ENCODE measurements at places on chromosomes 2 and 18.

- no peak for DNase-seq
Observed at GRCh38 chr2:98548920-98549818, 59.1 kb downstream of the COA5 start.

DNA sequence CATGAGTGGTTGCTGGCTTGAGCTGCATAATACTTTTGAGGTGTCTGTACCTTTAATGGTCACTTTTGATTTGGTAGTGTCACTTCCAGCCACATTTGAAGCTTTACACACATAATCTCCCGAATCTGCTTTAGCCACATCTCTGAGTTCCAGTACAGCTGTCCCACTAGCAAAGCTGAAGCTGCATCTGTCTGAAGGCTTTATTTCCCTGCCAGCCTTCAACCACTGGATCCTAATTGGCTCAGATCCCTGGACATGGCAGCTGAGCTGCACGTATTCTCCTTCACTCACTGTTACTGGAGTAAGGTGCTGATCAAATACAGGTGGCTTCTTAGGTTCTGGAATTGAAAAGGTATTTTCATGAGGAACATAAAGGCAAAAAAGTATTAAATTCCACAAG, 99.7 kb downstream of the TTN start:
- no peak for DNase-seq

DNA sequence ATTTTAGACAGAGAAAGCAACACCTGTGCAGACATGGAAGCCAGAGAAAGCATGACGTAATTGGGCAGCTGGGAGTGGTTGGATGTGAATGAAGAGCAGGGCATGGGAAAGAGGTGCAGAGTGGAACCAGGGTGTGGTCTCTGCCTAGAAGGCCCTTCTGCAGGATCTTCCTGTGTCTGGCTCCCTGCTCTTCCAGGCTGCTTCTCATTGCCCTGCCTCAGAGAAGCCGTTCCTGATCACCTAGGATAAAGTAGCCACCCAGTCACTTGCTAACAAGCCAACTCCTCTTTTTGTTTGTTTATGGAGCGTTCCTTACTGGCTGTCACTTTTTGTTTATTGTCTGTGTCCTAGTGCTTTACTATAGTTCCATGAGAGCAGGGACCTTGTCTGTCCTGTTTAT, 28.5 kb downstream of the GALNT1 start:
- no peak for DNase-seq

GRCh38 chr2:66862885-66863650, 428.1 kb downstream of the MEIS1 start:
- no peak for DNase-seq

GRCh38 chr2:208099682-208100470, 24.4 kb downstream of the CRYGD start:
- no peak for DNase-seq

DNA sequence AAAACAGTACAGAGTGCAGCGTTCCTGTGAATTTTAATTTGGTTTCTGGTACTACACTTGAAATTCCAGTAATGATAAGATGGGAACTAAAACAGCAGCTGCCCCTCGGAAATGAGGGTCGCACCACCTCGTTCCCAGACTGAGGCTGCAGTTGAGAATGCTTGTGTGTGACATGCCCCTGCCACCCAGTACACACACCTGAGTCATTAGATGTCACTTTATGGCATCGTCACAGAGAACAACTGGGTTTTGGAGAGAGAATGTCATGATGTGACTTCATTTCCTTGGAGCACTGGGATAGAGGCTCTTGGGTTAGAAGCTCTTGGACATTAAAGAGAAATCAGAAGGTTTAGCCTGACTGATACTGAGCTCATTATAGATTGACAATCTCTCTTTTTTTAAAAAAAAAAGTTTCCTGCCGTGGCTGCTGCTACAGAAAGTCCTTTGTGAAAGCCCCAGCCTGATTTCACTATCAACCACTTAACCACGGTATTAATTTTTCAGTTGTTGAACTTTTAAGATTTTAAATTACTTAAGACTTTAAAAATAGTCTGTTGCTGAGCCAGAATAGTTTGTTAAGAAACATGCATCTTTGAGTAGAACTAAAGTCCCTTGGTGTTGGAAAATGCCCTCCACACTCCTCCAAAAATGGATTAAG, 24.5 kb downstream of the BCL2L11 start:
- DNase-seq, result no peak

GRCh38 chr18:11488175-11488574, 121.2 kb upstream of the SLC35G4 start:
- no peak for DNase-seq

DNA sequence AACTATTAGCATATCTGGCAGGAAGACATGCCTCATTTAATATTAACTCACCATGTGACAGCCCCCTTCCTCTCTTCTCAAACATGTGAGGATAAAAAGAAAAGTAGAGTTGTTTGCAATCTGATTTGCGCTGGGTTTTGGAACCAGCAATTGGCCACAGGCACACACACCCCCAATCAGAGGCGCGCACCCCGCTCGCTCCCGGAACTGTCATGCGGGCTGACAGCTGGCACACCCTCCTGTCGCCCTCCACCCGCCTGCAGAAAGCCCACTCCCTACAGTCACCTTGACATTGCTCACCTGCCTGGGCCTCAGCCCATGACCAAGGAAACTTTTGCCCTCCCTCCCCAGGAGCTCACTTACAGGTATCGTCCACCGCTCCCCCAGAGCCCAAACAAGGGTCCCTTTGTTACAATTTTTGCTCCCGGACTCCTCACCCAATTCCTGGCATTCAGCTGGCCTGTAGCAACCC, 1.1 kb downstream of the COBLL1 start:
- peak; percentile 51 for DNase-seq

DNA sequence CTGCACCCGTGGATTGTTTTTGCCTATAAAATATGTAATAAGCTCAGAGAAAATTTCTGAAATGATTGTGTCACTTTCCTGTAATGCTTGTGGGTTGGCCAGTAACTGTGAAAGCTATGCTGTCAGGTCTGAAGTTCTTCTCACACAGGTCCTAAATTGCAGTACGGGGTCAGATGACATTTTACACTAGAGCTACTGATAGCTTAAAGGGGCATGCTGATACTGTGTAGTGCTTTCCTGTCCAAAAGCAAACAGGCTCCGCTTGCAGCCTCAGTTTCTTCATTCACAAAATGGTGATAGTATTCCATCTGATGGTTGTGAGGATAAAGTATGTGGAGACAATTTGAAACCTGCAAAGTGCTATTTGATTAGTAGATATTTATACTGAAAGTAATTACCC, 7.6 kb upstream of the FARSB start:
- DNase-seq, result no peak

DNA sequence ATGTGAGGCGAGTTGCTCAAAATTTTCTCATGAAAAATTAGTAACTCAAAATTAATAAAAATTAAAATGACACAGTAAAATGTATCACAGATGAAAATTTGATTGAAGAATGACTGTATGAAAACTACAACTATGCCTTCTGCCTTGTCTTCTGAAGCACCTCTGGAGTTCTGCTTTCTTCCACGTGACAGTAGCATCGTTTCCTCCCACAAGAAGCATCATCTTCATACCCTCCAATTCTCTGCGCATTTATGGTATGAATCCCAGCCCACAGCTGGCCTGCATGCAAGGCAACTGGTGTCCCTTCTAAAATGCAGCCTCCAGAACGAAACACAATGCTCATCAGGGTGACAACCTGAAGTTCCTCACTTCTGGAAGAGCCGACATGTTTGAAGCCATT, 189.9 kb downstream of the MYO1B start:
- DNase-seq, result no peak

- DNase-seq, result no peak
Observed at GRCh38 chr2:12286347-12286746, 430.4 kb upstream of the TRIB2 start.

DNA sequence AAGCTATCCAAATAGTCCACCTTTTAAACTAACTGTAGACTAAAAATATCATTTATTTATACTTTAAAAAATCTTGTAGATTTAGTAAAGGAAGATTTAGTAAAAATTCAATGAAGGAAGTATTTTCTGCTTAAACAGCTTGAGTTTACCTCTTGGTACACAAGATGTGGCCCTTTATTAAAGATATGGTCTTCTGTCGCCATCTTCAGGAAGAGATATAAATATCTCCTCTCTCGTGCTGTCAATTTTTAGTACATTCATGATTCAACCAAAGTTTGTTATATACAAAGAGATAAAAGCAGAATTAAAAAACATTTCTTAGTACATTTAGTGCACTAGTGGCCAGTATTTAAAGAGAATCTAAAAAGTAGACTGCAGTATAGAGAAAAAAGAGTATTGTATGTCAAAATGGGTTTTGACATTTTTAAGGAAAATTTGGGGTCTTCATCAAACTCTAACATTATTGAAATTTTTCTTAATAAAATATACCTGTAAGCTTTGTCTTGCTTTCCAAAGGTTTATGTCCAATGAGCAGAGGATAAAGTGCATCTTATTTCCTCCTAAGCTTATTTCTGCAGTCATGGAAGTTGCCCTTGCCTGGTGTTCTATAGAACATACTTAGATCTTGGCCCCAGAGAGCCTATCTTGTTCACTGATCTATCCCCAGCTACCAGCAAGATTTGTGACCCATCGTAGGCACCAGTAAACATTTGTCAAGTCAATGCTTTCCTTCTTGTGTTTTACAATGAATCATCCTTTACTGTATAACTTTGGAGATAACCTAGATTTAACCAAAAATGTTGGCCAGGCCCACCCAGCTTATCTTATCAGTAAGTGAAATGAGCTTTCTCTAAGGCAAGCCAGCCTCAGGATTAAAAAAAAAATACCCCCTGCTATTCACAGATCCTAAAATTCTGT, 18.5 kb upstream of the EML6 start:
- DNase-seq, result no peak

- no peak for DNase-seq
Observed at GRCh38 chr2:125479143-125479636, 1176.8 kb upstream of the GYPC start.

- DNase-seq, result no peak
Observed at GRCh38 chr2:207051385-207051965, 112.2 kb downstream of the CPO start.

DNA sequence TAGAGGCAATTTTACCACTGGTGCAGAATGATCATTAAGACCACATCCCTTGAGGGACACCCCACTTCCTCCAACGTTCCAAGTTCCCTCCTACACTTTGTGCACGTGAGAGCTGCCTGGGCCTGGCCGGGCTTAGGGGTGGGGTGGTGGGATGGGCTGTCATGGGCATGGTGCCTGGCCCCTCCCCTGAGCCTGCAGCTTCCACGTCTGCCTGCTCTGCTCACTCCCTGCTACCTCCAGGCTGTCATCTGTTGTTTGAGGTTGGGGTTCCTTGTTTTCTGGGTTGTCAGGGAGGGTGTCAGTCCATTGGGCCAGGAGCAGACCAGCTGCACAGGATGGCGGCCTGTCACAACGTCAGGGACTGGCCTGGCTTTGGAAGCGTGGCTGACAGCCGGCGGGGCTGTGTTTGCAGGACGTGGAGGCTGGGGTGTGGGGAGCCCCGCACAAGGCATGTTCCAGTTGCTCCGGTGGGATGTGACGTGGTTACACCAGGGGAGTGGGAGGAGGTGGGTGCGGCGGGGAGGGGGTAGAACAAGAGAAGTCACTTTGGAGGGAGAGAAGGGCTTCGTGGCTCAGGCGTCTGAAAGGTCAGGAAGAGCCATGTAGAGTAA, 72.3 kb downstream of the RTP5 start:
- DNase-seq, result peak; percentile 71

- DNase-seq, result peak; percentile 63
Observed at GRCh38 chr18:74451148-74451547, 6.0 kb downstream of the DIPK1C start.

- peak; percentile 44 for DNase-seq
Observed at GRCh38 chr18:22503803-22504202, 86.1 kb upstream of the CTAGE1 start.

DNA sequence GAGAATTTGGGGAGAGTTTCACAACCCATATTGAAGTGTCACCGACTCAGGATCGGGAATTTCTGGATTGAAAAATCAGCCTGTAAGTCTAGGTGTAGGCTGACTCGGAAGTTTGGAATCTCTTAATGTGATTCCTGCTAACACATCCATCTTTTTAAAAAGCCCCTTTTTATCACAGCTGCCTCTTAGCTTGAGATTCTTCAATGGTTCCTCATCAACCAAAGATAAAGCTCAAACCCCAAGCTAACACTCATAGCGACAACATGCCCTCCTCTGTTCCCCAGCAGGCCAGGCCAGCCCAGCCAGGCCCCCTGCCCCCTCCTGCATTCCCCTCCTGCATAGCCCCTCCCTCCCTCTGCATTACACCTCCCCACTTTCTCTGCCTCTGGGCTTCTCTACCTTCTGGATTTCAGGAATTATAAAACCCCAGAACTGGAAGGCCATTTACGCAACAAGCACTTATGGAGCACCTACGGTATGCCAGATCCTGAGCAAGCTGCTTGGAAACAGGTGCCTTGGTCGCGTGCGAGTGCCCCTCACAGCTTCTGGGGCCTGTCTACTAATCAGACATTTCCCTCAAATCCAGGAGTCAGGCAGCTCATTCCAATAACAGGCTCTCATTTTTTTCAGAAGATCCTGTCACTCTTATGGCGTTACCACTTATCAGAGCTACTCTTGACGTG, 63.4 kb downstream of the EMX1 start:
- DNase-seq, result no peak

GRCh38 chr2:63894167-63894566, 52.5 kb downstream of the UGP2 start:
- DNase-seq, result no peak

- DNase-seq, result no peak
Observed at GRCh38 chr18:46719388-46719787, 37.5 kb downstream of the ST8SIA5 start.

GRCh38 chr2:587087-587960, 89.9 kb downstream of the TMEM18 start:
- no peak for DNase-seq

DNA sequence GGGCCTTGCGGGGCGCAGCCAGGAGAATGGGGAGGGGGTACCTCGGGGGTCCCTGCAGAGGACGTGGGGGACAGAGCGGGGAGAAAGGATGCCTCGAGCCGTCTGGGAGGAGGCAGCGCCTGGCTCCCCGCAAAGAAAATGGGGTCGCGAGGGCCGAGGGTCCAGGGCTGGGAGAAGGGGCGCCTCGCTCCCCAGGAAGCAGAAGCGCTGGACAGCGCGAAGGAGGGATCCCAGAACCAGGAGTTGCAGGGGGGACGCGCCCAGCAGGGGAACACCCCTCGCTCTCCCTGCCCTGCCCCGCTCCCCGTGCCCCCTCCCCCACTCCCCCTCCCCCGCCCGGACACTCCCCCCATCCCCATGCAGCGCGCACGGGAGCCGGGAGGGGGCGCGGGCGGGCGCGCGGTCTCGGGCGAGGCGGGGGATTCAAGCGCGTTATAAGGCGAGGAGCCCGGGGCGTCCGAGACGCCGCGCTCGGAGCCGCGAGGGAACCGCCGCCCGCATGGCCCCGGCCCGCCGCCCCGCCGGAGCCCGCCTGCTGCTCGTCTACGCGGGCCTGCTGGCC, at the start of gene ERFE:
Gene ERFE (plus strand): TSS at position 462 of the 562 bp plus-strand sequence. CDS start 38 bp downstream, at position 500.
- DNase-seq, result no peak

DNA sequence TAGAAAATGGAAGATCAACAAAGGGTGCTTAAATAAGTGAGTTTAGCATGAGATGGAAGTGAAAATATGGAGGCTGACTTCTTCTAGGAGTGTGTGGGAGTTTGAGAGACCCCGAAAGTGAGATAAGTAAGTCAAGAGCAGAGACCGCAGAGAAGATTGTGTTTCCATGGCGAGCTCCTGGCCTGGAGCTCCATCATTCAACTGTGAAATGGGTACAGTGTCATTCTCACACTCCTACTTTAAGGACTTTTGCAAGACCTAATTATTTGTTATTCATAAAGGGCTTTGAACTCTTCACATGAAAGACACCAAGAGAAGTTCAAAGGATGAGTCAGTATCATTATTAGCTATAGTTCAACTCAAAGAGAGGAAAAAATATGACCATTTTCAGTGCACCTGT, 134.2 kb upstream of the PIK3C3 start:
- no peak for DNase-seq
